Fibroblast of skin of left quadriceps (primary cell): ENCODE measurements at places on chromosomes 5 and 9.

- peak; percentile 38 for DNase-seq
Observed at GRCh38 chr5:102819634-102820033, 64.5 kb downstream of the PAM start.

- peak; percentile 12 for DNase-seq
Observed at GRCh38 chr5:82735160-82735789, 341.9 kb downstream of the TMEM167A start.

- peak; percentile 66 for DNase-seq
Observed at GRCh38 chr5:128101676-128102075, 18.1 kb downstream of the SLC12A2 start.

GRCh38 chr5:89213573-89213972, 330.6 kb upstream of the MEF2C start:
- DNase-seq: peak; percentile 86

GRCh38 chr5:164202338-164202737, 696.9 kb downstream of the MAT2B start:
- DNase-seq: peak; percentile 67

- no peak for DNase-seq
Observed at GRCh38 chr9:106082621-106083020, 388.3 kb downstream of the TMEM38B start.

DNA sequence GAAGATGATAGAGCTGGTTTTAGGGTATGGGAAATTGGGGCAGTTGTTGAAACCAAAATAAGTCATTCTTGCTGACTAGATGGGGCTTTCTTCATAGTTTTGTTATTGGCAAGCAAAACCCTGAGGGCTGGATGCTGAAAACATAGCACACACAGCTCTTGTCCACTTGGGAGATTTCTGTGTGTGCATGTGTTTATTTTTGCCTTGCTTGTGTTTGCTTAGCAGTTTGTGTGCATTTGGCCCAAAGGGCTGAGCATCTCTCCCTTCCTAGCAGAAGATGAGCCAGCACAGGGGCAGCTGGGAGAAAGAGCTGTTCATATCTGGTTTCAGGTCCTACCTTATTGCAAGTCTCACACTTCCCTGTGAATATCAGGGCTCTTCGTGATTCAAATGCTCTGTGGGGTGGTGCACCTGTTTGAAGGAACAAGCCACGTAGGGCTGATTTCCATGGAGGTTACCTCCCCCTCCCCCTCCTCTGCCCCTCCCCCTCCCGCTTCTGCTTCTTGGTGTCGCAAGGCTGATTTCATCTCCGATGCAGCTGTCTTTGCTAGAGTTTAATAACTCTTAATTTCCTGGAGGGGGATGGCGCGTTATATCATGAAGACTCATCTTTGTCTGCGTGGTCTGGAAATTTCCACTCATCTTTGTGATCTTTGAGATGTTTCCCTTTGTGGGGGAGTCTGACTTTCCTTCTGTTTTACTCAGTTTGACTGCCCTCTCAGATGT, 296.5 kb downstream of the ARHGAP26 start:
- DNase-seq: no peak

DNA sequence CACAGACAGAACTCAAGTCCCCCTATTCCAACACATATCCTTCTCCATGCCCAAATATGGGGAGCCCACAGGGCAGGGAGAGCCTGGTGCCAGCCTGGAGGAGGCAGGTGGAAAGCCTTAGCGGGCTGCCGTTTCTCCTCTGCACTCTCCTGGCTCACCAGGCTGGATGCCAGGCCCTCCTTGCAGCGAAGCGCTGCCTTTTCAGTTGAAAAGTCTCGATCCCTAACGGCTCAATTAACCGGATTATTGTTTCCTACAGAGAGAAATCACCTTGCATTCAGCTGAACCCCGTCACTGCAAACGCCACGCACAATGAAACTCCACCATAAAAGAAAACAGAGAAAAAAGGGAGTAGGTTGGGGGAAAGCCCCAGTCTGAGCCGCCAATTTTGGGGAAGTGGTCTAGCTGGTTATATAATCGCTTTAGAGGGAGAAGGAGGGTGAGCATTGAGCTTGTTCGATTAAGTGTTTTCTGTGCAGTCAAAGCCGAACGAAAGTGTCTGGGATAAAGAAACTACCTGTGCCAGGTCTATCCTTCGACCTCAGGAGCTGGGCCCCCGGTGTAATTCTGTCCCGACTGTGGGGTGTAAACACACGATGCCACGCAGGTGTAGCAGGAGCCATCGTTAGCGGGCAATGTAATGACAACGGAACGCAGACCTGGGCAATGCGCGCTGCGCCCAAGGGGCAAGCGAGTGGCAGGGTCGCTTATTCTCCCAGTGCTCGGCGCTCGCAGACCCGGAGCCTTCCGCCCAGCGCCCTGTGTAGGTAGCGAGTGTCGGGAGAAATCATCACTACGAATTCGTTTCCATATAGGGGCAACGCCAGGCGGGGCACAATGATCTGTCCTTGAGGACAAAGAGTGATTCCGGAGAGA, 3.8 kb downstream of the BARHL1 start:
- no peak for DNase-seq

- DNase-seq: no peak
Observed at GRCh38 chr5:153352685-153353219, 137.7 kb upstream of the GRIA1 start.

- DNase-seq: no peak
Observed at GRCh38 chr5:154521756-154522155, 43.7 kb upstream of the HAND1 start.

DNA sequence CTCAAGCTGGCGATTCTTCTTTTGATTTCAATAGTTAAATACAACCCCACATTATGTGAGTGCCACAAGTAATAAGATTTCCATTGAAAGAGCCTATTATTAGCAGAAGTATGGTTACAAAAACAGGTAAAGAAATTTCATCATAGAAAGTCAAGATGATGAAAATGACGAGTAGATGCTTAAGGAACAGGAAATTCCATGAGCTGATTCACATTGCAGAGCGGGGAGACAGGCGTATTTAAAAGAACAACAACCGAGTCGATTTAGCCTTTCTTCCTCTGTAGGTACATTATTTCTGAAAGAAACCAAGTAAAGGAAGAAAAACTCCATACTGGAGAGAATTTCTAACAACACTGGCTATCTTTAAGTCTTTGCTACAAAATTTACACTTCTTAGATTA, 310.4 kb downstream of the SLF1 start:
- DNase-seq: no peak

DNA sequence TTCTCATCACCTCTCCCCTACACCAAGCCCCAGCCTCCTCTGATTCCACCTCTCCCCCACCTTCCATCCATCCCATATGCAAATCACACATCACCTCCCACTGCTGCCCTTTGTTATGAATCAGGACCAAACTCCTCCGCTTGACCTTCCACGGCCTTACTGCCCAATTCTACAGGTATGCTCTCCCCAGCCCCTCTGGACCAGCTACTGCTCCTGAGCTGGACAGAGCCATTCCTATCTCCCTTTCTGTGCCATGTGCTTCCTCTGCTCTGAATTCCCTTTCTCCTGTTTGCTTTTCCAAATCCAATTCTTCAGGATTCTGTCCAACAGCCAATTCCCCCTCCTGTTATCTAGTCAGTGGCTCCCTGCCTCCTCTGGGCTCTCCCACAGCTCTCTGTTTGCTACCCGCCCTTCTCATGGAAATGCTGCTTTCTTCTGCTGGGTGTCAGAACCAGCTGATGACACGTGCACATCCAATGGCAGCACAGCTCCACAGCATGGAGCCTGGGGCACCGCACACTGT, 8.3 kb downstream of the FABP6 start:
- no peak for DNase-seq

DNA sequence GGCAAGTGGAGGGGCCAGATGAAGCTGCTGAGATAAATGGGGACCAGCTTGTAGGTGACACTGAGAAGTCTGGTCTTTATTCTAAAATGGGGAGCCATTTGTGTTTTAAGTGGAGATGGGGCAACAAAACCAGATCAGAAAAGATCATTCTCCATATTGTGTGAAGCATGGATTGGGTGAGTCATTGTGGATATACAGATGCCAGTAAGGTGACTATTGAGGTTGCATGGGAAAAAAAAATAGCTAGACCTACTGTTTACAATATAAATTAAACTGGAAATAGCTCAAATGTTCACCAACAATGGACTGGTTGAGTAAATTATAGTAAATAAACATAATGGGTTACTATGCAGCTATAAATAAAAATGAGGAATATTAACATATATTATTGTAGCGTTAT, 5.4 kb upstream of the MAP1B start:
- DNase-seq: no peak

DNA sequence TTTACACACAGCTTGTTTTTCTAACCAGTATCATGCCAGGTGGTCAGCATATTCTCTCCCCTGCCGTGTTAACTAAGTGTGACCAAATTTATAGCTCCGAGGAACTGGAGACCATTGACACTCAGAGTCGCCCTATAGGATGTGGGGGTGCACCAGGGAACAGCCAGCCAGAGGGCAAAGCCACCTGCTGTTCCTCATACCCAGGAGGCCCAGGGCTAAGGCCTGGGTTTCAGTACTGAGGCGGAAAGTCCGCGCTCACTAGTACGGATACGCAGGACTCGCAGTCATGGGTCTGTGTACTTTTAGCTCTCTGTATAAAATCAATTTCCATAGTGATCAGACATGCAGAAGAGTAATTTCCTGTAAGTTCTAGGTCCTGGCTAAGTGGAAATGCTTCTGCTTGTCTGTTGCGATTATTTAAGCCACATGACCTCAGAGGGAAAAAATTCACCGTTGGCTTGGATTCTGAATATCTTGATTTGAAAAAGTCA, 247.0 kb downstream of the AOPEP start:
- peak; percentile 39 for DNase-seq

GRCh38 chr5:7857926-7858632, 7.1 kb upstream of the CFAP90 start:
- no peak for DNase-seq

DNA sequence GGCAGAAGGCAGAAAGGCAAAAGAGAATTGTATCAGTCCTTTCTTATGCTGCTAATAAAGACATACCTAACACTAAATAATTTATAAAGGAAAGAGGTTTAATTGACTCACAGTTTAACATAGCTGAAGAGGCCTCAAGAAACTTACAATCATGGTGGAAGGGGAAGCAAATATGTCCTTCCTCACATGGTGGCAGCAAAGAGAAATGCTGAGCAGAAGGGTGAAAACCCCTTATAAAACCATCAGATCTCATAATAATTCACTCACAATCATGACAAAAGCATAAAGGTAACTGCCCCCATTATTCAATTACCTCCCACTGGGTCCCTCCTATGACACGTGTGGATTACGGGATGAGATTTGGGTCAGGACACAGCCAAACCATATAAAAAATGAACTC, 312.5 kb upstream of the PTGER4 start:
- DNase-seq: no peak

DNA sequence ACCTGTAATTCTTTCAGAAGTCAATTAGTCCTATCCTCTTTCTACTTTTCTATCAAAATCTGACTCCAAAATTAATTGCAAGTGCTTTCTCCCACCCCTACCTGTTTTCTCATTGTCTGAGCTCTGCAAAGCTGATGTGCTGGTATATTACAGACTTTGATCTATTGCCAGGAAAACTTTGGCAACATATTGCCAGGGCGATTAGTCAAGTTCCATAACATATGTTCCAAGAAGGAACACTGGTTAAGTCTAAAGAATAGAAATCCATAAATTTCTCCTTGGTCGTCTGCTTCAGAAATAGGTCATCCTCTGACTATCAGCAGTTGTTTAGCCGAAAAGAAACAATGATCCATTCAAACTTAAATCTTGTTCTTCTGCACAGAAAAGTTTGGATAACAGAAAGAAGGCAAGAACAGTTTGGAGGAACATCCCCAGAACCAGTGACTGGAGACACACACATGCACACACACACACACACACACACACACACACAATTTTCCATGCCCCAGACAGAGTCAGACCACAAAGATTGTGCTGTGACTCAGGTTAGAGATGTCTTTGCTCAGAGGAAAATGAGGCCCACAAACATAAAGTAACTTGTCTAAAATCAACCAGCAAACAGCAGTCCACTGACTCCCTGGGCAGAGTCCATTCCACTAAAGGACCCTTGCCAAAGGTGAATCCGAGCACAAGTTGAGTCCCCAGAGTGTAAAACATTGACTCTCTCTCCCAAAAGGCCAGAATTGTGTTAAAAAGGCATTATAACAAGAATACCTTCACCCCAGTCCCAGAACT, 202.1 kb downstream of the DEPDC1B start:
- DNase-seq: peak; percentile 22

DNA sequence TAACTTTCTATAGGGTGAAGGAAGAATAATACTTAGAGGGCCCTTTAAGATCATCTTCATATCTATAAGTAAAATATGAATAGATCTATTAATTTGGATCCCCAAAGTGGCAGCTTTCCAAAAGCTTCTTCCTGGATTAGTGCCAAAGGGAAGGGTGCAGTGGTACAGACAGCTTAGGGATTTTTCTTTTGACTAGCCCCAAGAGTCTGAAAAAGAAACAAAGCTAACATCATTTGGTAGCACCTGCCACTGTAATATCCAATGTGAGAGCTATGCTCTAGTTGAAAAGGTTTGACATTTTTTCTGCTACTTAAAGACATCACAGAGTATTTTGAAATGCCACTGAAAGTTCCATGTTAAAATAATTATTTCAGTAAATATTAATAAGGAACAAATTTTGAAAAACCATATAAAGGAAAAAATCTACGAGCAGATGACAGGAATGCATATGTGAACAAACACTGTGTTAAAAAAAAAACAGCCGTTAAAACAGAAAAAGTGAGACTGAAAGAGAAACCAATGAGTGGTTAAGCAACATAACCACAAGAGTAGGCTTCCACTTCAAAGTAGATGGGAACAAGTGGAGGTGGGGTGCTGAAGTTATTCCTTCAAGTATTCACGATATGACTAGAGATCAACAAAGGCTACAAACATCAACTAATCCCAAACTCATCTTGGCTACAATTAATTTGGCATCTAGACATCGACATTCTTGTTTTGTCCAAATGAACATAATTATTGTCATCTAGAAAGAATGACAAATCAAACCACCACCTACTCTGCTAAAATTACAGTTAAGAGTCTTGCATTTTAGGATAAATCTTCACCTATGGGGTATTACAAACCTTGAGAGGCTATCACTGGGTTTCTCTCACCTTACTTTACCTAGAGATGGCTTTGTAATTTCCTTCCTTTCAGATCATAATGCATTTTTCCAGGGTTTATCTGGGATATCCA, 137.5 kb downstream of the CPLANE1 start:
- DNase-seq: no peak

DNA sequence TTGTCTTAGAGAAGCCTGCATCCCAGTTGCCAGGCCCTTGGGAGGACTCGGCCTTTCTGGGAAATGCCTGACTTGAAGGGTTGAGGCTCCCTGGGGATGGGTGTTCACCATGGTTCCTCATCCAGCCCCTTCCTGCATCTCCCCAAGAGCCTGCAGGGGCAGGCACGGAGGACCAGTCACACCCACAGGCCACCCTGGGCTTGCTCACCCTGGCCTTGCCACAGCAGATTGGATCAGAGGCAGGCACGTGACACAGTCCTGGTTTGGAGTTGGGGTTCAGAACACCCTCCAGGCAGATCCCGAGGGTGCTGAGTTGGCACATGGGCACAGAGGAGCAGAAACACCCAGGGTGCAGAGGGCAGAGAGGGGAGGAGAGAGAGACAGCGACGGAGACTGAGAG, 286.1 kb downstream of the PBX3 start:
- no peak for DNase-seq

- DNase-seq: no peak
Observed at GRCh38 chr5:2153350-2153749, 270.6 kb upstream of the IRX4 start.
